Mammary epithelial cell (primary cell): ENCODE measurements at places on chromosomes 12 and 14. TPM values are rescaled to one million over a fixed set of nuclear protein-coding genes. Genes with fewer than 3 reads are reported as not detected.

The OR4K5 gene
- not detected for total RNA-seq

GRCh38 chr12:132813443-132813842 is 15.2 kb downstream of the GOLGA3 start:
- no peak overlapping the region for H3K27ac ChIP-seq
- no peaks in the 10 kb centered on the region for H3K4me1 ChIP-seq
- H3K27me3 ChIP-seq, result no peaks in the 10 kb centered on the region
- DNase-seq, result no peak
- H3K4me3 ChIP-seq, result no peak overlapping the region

The KLHL28 gene
- 10.2 and 12.5 TPM in 2 replicates for total RNA-seq

The RIPK3 gene
- total RNA-seq, result 0.61 TPM in 1 of 2 replicates, not detected in the other
